ENCODE measurements at places on chromosomes 3 and 15.

GRCh38 chr3:35927441-35927840 lies 288.1 kb downstream of the ARPP21 start:
- no peak for DNase-seq

DNA sequence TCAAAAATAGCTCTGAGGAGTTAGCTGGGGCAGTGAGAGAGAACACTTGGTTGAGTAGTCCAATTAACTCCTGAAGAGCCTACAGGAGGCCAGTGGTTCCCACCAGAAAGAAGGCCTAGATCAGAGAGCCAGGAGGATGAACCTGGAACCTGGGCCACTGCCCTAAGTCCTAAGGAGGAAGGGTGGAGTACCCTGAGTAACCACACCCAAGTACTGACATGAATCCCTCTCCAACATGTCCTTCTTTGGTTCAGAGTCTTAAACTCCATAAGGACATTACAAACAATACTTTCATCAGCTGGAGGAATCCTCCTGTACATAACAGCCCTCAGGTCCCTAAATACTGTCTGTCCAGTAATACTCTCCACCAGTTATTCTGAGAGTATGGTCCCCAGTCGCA lies 25.6 kb upstream of the C3orf62 start:
- DNase-seq = no peak

DNA sequence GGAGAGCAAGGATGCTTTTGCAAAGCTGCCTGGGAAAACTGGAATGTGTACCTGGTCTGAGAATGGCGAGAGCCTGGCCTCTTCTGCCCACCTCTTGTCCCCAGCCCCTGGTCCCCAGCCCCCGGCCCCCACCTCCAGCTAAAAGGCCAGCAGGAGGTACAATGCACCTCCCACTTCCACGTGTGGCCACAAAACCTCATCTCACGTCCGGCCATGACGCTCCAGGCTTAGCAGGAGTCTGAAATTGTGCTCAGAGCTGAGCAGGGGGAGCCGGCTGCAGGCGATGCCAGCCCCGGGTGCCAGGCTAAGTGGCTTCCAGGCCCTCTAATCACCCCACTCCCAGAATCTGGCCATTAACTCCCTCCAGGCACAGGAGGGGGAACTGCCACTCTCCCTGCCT lies 83.1 kb upstream of the PRR20G start:
- DNase-seq = no peak

DNA sequence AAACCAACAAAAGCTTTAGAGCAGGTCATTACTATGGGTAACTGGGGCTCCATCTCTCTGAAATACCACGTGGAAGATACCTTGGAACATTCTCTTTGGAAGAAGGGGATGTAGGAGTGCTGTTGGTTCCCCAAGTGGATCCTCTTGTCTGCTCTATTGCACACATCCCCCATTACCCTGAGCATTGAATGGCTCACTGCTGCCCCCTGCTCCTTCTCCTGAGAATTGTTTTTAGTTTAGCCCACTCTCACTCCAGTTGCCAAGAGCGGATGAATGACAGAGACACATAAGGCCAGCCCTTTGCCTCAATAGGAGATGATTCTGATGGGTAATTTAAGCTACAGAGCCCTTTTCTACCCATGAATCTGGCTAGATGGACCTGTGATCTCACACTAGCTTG lies 135.6 kb upstream of the SUCLG2 start:
- peak; percentile 17 for DNase-seq

- DNase-seq = no peak
Observed at GRCh38 chr3:138338244-138338643, 8.6 kb upstream of the NME9 start.

Data from urothelium cell line (cell line).